ENCODE measurements at places on chromosomes 12 and 14.

GRCh38 chr12:96337953-96338352 is 62.3 kb downstream of the CDK17 start:
- DNase-seq = no peak

DNA sequence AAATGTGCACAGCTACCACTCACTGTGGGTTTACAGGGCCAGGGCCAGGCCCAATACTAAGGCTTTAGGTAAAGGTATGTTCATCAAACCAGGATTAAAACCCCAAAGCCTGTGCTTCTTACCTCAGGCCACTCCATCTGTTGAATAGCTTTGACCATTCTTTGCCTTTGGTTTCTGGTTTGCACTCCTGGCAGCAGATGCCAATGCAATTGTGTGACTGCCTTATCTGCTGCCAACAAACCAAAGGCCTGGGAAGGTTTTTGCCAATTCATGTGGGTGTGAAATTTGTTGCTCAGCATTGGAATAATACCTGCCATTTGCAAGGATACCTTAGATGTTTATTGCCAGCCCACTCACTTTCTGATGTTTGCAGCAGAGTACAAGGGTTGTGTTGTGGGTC is 221.6 kb downstream of the C12orf75 start:
- no peak for DNase-seq

DNA sequence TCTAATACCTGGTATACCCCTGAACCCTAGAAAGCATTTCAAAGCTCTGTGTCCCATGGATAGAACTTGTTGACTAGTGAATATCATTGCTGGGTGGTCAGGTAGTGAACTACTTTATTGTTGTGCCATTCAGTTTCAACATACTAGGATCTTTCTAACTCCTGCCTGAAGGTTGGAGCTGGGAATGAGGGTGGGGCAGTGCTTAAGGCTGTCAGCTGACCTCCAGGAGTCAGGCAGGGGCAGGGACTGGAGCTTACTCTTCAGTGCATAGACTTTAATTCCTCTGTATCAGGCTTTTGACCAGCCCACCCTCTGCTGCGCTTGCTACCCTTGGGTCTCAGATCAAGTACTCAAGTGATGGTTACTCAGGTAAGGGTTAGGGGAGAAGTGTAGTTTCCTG is 102.6 kb upstream of the RFX4 start:
- DNase-seq = no peak

GRCh38 chr12:88994971-88995370 is 357.3 kb downstream of the DUSP6 start:
- DNase-seq = no peak

DNA sequence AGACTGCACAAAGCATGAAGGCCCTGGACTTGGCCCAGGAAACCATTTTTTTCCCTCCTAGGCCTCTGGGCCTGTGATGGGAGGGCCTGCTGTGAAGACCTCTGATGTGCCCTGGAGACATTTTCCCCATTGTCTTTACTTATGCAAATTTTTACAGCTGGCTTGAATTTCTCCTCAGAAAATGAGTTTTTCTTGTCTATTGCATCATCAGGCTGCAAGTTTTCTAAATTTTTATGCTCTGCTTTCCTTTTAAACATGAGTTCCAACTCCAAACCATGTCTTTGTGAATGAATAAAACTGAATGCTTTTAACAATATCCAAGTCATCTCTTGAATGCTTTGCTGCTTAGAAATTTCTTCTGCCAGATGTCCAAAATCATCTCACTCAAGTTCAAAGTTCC is 43.7 kb upstream of the TRHDE start:
- DNase-seq = no peak

GRCh38 chr14:69558774-69559173 is 15.9 kb downstream of the CCDC177 start:
- DNase-seq = no peak

DNA sequence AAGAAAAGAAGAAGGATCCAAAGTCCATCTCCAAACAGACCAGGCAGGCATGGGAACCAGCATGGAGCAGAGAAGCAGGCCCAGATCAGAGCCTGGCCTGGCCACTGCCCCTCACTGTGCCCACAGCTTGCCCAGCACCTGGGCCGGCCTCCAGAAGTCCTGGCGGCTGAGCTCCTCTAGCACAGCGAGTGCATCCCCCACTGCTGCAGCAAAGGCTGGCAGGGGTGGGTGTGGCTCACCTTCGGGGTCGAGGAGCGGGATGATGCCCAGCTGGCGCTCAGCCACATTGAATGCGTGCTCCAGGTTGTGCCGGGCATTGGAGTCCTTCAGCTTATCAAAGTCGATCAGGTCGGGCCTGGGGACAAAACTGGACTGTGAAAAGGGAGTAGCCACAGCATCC is 78.7 kb downstream of the SPTB start:
- no peak for DNase-seq

DNA sequence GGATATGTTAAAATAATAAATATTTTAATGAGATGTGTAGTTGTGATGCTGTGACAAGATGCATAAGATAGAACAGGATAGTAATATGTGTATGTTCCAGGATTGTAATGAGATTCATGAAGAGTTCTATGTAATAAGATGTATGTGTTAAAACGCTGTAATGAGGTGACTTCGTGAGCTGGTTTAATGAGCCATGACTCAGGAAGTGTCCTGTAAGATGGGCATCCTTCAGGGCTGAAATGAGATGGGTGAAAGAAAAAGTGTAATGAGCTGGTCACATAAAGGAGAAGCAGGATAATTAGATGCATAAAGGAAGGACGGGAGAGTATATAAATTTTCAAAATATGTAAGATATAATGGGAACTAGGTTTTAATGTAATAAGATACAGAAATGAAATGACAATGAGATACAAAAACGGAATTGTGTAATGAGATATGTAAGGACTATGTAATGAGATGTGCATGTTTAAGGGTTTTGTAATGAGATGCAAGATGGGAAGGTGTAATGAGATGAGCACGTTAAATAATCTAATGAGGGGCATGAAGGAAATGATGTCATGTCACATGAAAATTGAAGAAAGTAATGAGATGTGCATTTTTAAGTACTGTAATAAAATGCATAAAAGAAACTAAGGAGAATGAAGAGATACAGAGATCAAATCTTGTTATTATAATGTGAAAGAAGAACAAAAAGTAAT is 524.8 kb upstream of the STXBP6 start:
- DNase-seq = no peak

DNA sequence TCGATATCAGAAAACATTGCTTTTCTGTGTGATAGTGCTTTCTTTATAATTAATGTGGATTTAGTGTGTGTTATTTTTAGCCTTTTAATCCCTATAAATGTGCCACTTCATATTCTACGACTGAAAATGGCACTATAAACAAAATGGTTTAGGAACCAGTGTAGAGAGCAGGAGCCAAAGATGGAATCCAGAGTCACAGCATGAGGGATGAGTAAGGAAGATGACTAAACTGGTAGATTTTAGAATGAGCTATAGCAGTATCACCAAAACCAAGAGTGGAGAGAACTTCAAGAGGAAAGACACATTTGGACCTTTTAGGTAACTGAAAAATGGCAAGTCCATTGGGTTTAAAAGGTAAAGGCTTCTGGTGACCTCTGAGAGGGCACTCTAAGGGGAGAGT is 887.2 kb downstream of the NRXN3 start:
- no peak for DNase-seq

DNA sequence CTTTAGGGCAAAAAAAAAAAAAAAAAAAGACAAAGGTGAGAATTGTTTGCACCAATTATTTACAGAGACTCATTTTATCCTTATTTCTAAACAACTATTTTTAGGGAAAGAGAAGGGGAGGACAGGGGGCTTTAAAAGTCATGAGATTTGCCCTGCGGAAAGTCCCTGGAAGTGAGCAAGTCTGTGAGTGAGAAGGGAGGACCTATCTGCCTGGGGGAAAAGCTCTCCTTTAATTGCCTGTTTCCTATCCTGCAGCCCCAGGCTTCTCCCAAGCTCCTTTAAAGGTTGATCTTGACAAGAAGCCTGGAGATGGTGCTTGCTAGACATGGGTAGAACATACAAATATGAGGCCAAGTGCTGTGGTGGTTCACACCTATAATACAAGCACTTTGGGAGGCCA is 8.3 kb upstream of the CHST11 start:
- DNase-seq = no peak

- no peak for DNase-seq
These were observed 3.6 kb downstream of the YBX3 start for GRCh38 chr12:10719482-10719881.

GRCh38 chr12:108468196-108468968 is 46.7 kb upstream of the FICD start:
- DNase-seq = no peak

- DNase-seq = no peak
These were observed 7.5 kb upstream of the ALDH2 start for GRCh38 chr12:111759271-111759670.

- DNase-seq = no peak
These were observed 1334.1 kb downstream of the FSCB start for GRCh38 chr14:43172899-43173548.

DNA sequence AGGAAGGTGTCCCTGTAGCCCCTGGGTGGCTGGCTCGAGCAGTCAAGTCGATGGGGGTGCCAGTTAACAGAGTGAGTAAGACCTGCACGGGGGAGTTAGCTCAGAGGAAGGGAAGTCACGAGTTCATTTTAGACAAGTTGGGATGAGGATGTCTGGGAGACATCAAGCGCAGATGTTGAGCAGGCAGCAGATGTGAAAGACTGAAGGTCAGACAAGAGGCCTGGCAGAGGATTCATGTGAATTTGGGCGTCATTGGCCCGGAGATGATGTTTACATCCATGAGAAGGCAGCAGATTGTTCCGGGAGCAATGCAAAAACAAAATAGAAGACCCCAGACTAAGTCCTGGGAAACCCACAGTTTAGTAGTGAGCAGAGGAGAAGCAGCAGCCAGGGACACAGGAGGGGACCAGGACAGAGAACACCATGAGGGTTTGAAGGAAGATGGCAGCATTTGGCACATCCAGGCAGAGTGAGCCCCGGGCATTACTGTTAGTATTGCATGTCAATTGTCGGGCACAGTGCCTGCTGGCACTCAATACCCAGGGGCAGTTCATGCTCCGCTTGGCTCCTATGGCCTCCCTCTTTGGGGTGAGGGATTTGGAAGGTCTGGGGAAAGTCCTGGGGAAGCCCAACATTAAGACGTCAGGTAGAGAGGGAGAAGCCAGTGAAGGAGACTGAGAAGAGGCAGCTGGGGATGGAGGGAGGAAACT is 15.1 kb downstream of the LTBP2 start:
- DNase-seq = no peak

DNA sequence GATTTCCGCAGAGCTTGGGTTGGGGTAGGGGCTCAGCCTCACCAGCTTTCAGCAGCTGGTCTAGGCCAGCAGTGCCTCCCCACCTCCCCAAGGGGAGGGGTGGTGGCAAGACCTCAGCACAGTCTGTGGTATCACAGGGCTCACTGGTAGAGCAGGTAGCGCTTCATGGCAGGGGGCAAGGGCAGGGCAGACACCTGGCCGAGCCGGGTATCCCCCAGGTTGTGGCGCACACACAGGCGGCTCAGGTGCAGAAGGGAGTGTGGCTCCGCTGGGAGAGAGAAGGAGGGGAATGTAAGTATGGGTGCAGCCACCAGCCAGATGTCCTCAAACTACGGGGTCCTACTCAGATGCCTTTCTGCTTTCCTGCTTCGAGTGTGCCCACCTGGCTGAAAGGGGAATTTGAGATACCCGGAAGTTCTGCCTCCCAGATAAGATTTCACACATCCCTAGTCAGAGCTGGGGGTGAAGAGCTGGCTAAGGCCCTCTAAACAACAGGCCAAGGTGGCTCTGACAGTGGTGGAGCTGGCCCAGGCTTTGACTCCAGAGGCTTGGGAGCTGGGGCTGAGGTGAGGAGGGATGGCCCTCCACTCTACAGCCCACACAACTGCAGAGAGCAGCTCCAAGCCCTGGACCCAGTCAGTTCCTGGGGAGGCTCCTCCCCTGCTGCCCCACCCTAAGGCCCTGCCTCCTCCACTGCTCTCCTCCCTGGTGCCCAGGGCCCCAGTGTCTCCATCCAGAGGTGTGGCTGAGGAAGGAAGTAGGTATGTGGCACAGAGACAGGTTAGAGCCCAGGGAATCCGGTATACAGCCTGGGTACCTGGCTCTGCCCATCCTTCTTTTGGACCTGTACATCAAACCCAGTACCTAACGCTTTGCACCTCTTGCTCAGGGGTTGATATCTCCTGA is 1.8 kb downstream of the SPSB2 start:
- DNase-seq = no peak

- DNase-seq = peak; percentile 64
These were observed 1.4 kb upstream of the HSP90AA1 start for GRCh38 chr14:102088012-102088792.

DNA sequence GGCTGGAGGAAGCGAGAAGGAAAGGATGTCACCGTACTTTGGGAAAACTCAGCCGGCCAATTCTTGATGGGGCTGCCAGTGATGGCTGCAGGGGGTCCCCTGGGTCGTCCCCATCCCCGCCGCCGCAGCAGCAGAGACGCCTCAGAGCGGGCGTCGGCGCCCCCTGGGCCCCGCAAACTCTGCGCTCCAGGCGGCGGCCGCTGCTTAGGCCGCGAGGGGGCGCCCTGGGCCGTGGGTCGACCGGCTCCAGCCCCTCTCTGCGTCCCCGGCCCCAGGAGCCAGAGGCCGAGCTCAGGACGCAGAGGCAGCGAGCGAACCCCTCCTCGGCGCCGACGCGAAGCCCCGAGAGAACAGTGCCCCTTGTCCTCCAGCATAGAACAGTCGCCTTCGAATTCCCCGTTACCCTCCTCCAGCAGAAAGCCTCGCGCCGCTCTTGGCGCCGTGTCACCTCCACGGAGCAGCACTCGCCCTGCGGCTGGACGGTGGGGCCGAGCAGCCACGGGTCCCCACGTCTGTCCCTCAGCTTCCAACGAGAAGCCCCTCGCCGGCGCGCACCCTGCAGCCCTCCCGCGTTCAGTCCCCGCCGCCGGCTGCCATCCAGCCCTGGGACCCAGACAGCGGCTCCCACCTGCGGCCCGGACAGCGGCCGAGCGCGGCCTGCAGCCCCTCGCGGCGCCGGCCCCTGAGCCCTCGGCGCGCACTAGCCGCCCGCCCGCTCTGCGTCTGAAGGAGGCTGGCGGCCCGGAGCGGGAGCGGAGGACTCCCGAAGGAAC is 106.6 kb downstream of the PRICKLE1 start:
- peak; percentile 31 for DNase-seq

DNA sequence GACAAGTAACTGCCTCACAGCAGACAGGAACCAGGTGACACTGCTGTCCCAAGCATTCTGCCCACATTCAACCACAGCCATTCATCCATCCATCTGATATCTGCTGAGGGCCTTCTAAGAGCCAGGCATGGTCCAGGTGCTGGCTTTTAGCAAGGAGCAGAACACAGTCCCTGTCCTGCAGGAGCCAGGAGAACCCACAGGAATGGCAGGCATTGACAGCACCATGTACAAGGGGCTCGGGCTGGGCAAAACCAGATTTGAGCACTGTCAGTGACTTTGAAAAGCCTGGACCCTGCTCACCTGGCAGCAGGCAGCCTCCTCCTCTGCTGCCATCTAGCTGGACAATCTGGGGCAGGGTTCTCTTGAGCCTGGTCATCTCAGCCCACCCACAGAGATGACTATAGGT is 137.0 kb downstream of the ZFP36L1 start:
- DNase-seq = no peak

- no peak for DNase-seq
These were observed 14.1 kb upstream of the NCOR2 start for GRCh38 chr12:124581307-124582107.

DNA sequence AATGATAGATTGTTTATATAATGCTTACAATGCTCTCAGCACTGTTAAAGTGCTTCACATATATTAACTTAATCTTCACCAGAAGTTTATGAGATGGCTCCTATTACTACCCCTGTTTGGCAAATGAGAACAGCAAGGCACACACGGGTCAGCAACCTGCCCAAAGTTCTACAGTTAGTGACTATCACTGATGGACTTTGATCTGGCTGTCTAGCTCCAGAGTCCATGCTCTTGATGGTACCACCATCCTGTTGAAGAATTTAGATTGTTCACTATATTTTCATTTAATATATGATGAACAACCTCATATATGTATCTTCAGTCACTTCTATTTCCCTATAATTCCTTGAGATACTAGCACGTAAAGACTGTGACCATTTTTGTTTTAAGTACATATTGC is 10.6 kb downstream of the GLIPR1 start:
- no peak for DNase-seq

Data from T-helper 2 cell (primary cell).